Ureter (tissue), 1 donor: ENCODE measurements at places on chromosomes 1 and 21.

DNA sequence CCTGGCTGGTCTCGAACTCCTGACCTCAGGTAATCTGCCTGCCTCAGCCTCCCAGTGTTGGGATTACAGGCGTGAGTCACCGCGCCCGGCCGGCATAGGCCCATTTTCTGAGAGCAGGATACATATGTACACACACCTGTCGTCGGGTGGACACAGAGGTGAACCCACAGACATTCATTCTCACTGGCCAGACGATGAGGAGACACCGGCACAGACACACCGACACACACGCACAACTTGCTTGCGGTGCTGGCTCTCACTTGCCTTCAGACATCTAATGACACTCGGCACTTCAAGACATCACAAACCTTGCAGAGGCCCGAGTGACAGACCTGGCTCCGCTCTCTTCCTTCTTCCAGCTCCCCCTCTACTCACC lies 579 bp downstream of the PTCH2 start:
- DNase-seq = no peak

DNA sequence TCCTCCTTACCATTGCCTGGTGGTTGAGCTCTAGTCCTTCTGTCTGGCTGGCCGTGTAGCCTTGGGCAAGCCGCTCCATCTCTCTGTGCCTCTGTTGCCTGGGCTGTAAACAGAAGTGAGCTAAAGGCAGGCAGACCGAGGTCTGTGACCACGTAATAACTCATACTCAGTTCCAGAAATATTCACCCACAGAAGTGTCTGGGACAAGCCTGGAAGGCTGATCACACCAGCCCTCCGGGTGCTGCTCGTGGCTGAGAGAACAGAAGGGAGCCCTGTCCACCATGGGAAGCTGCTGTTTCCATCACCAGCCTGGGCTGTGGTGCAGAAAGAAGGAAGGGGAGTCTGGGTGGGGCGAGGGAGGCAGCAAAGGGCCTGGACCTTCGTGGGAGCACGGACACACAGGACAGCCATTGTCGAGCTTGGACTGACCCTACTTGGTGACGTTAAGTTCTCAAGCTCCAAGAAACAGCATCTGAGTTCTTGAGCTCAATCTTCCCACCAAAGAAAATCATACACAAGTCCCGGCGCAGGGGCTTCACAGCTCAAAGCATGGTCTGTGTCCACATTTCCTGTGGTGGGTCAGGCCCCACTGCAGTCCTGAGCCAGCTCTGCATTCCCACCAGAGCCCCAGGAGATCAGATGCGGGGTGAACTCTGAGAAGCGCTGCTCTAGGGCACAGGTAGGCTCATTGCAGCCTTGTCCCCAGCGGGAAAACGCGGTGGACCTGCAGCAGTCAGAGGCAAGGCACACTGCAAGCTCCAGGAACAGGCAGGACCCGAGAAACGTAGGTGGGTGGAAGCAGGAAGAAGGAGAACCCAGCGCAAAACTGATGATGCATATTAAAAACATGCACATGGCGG lies 61.8 kb downstream of the RUNX3 start:
- DNase-seq = peak; percentile 27

- no peak for DNase-seq
These were observed 926 bp downstream of the BLACAT1 start for GRCh38 chr1:205454903-205455335.

GRCh38 chr1:229882621-229883020 lies 184.4 kb upstream of the GALNT2 start:
- DNase-seq = peak; percentile 12

GRCh38 chr1:171916315-171916771 lies 75.0 kb downstream of the DNM3 start:
- no peak for DNase-seq

- peak; percentile 53 for DNase-seq
These were observed 1.5 kb upstream of the BATF3 start for GRCh38 chr1:212700892-212701819.

GRCh38 chr21:35043549-35043948 lies 5.6 kb downstream of the RUNX1 start:
- DNase-seq = no peak

- no peak for DNase-seq
These were observed 54.7 kb downstream of the PIGK start for GRCh38 chr1:77164434-77164944.

DNA sequence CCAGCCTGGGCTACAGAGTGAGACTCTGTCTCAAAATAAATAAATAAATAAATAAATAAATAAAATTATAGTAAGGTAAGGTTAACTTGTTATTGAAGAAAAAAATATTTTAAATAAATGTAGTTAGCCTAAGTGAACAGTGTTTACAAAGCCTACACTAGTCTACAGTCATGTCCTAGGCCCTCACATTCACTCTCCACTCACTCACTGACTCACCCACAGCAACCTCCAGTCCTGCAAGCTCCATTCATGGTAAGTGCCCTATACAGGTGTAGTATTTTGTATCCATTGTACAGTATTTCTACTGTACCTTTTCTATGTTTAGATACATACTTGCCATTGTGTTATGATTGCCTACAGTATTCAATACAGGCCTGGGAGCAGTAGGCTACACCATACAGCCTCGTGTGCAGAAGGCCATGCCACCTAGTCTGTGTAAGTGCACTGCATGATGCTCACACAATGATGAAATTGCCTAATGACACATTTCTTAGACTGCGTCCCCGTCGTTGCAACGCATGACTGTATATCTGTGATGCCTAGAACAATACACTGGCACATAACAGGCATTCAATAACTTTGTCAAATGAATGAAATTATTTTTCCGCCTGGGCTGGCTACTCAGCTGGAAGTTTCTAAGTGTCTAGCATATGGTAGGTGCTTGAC lies 14.8 kb downstream of the KCNN3 start:
- no peak for DNase-seq

- DNase-seq = no peak
These were observed 14.1 kb upstream of the VAV3 start for GRCh38 chr1:107979088-107979487.
